ENCODE measurements at places on chromosomes 1 and 21.

GRCh38 chr1:170225781-170226530, 80.2 kb downstream of the NTMT2 start:
- DNase-seq, result no peak

GRCh38 chr1:81377406-81377805, 423.3 kb upstream of the ADGRL2 start:
- DNase-seq, result no peak

GRCh38 chr1:19969898-19970660, 9.3 kb downstream of the PLA2G2A start:
- no peak for DNase-seq

DNA sequence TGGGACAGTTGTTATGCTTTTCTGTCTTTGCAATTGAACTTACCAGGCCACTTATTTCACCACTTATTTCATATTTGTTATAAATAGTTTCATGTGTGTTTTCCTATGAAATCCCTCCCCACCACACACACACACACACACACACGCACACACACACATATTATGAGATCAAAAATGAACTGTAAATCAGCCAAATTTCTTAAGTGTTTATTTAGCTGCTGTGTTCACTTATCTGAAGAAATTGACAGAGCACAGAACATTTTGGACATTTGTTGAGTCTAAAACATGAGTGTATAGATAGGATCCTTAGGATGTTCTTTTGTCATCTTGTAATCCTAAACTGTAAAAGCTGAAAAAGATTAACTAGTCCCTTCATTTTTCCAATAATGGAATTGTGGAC, 7.8 kb upstream of the TNFSF18 start:
- DNase-seq, result no peak

GRCh38 chr1:41381692-41382479, 20.7 kb downstream of the FOXO6 start:
- DNase-seq, result no peak

- DNase-seq, result no peak
Observed at GRCh38 chr1:111848852-111849545, 93.3 kb downstream of the DDX20 start.

GRCh38 chr1:4699376-4700301, 45.2 kb downstream of the AJAP1 start:
- DNase-seq, result no peak

DNA sequence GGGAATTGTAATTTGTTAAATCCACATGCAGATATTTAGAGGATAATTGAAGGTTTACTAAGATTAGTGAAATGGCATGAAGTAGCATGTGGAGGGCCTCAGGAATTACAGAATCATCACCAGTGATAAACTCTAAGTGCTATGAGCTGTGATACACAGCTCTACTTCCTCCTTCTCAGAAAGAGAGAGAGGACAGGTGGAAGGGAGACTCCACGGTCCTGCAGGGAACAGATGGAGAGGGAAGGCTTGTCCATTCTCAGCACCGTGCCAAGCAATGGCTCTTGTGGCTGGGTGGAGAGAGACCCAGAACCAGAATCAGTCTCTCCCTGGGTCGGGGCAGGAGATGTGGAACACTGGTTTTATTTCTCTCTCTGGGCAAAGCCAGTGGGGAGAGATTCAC, 27.8 kb upstream of the LYPD8 start:
- DNase-seq, result no peak

DNA sequence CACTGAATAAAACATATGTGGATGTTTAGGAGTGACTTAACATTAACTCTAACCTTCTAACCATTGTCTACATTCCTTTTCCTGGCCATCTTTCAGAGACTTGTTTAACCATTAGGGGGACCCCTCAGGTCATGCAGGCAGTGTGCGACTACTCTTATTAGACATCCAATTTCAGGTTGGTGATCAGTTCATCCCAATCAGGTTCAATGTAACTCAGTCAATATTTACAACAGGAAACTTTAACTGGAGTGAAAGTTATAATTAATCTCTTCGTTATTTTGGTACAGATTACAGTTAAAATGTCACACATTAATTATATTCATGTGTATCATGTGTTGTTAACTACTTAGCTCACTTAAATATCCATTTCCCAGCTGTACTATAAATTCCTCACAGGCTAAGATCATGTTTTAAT, 68.8 kb upstream of the RGS1 start:
- DNase-seq, result no peak

GRCh38 chr1:45340816-45341466, 701 bp upstream of the MUTYH start:
- no peak for DNase-seq

DNA sequence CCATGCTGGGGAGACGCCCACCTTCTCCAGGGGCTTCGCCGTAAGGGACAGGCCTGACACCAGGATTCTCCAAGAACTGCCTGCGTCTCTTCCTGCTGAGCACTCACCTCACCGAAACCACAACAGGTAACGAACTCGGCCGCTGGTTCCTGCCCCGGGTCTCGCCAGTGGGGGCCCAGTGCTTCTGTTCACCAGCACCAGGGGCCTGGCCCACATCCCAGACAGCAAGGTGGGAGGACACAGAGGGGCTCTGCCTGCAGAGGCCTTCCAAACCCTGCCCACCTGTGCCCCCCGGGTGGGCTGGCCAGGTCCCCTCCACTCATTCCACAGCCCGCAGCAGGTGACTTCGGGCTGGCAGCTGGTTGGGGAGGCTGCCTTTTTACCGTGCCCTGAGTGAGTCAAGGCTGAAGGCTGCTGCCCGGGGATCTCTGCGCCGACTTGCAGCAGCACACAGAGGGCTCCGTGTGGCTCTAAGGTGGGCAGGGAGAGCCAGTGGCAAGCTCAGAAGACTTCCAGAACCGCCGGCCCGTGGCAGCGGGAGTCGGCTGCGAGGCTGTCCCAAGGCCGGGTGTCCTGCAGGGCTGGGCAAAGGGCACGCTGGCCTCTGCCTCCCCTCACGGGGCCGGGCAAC, 14.7 kb upstream of the COL18A1 start:
- no peak for DNase-seq

DNA sequence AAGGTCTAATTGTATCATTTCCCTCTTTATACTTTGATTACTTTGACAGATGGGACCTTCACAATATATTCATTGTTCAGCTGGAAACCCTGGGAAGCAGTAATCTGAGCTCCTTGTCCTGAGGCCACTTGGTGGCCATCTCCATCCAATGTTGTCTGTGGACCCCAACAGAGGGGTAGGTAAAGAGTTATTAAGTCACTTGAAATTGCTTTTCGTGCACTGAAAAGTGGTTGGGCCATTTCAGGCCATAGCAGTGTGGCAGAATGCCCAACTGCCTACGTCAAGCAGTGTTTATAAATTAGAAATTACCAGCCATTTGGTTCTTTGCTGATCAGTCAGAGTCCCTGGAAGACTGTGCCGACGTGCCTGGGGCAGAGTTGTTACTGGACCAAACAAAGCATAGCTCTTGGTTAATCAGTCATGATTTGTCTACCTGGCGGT, 308.3 kb upstream of the USP25 start:
- no peak for DNase-seq

DNA sequence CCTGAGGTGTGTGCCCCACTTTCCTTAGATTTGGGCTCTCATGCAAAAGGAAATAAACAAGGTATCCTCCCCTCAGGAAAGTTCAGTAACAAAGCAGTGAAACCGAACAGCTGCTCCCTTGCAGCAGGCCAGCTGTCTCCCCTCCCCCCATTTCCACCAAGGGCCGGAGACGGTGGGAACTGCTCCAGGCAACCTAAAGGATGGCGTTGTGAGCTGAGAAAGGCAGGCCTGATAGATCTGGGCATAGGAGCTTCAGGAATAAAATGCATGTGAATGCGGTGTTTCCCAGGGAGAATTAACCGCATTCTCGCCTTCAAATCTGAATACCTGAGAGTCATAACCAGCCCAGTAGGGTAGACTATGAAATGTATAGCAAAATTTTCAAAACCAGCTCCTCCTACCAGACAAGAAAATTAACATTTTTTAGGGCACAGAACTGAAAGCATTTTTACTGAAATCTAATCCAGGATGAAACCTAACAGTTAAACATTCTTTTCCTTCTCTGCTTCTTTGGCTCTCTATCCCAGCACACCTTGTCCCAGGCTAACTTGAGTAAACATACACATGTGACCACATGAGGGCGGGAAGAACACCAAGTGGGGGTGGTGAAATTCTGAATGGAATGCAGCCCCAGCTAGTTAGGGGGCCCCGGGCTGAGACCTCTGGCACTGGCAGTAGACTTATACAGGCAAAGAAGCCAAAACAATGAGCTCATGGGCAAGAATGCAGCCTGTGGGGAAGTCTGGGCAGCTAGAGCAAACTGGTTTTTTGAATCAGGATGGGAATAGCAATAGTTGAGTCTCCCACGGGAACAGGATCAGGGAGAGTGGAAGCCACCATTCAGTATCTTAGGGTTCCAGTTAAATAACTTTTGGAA, 11.5 kb downstream of the MCL1 start:
- no peak for DNase-seq

DNA sequence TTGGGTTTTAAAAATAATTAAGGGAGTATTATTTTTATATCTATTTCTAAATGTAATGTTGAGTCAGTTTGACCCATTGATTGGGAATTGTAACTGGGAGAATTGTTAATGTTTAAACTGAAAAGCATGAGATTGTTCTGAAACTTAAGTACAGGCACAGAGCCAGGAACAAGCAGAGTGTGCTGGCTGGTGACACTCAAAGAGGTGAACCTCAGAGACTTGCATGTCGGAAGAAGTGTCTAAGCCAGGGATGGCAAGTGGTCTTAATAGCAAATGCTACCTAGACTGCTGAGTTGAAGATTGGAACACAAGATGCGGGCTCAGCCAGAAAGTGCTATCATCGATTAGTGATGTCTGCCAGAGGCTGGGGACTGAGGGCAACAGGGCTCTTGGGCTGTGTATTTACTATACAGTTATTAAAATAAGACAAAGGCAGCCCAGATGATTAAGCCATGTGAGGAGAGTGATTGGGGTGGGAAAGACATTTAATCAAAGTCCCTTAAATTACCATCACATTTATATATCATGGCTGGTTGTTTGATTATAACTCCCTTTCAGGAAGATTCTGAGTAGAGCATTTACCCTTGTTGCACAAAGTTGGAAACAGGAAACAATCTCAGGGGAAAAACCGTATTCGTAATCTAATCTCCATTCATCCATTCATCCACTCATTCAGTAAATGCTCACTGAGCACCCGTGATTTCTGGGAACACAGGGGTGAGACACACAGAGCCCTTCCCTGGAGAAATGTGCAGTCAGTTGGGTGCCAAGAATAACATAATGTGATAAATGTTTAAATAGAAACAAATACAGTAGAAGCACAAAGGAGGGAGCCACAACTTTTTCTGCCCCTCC, 42.8 kb downstream of the C8A start:
- no peak for DNase-seq

DNA sequence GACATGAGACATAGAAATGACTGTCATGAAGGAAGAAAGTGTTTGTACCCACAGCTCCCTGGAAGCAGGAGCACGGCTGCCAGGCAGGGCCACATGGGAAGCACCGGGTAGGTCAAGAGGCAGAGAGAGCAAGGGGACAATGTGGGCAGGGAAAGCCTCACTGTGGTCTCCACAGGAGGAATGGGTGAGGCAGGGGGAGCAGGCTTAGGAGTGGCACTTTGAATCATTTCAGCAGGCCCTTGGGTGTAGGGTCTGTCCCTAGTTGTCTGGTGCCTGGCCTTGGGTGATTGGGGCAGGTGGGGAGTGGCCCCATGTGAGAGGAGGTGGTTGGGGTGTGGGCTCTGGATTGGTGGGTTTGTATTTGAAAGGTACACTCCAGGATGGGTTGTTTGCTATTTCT, 83.9 kb downstream of the PCBP3 start:
- no peak for DNase-seq

DNA sequence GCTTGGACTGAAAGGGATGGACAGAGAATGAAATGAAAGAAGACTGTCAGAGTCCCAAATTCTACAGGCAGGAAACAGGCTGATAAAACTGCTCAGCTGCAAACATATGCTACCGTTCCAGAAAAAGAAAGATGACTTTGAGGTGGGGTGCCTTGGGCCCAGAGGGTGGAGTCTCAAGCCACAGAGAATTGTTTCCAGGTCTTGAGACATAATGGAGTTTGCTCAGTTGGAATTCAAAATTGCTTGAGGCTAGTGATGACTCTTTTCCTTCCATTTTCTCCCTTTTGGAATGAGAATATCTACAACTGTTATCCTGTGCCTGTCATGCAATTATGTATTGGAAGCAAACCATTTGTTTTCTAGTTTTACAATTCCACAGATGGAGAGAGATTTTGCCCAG, 23.6 kb upstream of the PSEN2 start:
- DNase-seq, result no peak

Measured in anterior cingulate cortex (tissue), 58 donors.